ENCODE measurements at places on chromosomes 2 and 18.

DNA sequence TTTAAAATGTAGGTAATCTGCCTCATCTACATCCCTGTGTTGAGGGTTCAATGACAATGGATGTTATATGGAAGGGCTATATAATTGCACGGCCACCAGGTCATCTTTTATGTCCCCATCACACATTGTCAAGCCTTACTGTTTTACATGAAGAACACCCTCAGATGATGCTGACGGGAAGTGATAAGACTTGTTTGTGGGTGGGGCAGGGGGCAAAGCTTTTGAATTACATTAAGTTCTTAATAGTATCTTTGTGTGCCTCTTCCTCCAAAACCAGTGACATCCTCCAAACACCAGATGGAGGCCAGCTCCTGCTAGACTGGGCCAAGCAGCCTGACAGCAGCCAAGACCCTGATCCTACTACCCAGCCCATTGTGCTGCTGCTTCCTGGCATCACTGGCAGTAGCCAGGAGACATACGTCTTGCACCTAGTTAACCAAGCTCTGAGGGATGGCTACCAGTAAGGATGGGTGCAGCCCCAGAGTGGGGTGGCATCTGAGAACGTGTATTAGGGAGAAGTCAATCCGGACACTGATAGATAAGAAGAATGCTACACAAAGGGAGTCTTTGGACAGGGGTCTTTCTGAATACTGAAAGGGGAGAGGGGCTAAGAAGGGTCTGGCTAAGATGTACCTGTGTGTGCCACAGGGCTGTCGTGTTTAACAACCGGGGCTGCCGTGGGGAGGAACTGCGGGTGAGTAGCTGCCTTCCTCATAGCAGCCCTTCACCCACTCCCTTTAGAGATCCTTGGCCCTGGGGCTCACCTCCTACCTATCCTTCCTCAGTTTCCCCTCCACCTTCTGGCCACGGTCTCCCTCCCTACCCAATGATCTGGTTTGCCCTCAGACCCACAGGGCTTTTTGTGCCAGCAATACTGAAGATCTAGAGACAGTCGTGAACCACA, 5.3 kb downstream of the ABHD1 start:
- DNase-seq: no peak

DNA sequence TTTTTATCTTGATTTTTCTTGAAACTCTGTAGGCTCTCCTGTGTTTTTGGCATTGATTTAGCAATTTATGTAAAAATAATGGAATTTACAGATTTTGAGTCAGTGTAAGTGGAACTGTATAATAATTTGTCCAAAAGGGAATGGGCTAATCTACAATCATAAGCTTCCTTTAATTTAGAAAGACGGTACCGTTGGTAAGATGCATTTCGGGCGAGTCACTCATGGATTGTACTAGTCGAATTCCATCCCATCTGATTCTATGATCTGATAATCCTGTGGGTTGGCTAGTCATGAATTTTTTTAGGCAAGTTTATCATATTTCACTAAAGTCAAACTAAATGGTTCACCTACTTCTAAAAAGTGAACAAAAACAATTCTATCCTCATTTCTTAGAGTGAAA, 133.4 kb downstream of the ZNF407 start:
- DNase-seq: no peak

DNA sequence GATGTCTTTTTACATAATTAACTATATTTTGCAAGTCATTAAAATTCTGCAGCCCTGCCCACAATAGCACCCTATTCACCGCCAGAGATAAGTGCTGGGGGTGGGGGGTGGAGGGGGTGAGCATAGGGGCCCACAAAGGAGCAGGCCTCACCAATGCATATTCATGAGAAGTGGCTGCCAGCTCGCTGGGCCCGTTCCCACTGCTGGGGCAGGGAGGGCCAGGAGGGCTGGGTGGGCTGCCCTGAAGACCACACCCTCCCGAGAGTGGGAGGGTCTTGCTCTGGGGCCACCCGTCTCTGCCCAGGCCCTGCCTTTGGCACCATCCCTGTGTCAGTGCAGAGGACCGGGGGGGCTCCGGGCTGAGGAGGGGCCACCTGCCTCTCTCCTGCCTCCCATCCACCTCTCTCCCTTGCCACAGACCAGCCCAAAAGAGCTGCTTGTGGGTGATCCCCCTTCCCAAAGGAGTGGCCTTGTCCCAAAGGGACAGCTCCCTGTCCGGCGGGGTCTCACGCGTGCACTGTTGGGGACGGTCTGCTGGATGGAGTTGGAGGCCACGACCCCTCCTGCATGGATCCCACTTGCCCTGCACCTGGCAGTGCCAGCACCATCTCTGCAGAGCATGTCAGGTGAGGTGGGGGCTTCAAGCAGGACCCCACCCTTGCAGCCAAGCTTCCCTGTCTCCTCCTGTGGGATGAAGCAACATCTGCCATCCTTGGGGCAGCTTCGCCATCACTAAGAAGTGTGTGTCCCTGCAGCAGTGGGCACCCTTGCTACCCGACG, 138.8 kb upstream of the GPC1 start:
- DNase-seq: no peak

DNA sequence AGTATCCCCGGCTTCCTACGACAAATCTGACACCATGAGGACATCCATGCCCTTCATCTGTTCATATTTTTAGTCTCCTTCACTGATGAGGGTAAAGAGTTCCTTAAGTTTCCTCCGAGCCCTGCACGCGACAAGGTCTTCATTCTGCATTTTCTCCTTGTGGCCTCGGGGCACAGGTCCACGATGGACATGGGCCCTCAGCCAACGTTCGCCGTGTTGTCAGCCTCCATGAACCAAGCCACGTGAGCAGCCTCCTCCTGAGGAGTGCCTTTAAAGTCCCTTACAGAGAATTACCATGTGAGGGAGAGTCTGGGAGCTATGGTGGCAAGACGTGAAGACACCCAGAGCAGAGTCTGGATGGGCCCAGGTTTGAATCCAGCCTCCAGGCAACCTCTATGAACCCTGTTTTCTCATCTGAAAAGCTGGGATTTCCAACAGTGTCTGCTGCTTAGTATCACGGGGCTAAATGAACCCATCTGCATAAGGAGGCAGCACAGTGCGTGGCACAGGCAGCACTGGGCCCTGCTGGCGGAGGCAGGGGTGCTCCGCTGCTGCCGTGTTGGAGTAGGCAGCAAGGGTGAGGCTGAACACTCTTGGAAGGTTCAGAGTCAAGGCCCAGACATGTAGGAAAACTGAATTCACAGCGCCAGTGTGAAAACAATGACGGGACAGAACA, 54.1 kb downstream of the EIPR1 start:
- no peak for DNase-seq

DNA sequence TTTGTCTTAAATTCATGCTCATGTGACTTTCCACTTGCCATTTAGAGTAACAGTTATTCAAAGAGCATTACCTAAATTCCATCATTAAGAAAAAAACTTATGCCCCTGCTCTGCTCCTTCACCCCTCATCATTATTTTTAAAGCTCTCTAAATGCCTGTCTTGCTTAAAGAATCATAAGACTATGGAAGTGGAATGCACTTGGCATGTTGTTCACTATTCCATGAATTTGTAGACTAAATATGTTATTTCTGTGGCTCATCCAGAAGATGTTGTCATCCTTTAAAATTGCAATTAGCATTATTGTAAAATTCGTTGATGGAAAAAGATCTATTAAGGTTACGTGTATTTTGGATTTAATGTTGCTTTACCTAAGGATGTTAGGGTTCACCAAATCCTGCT, 61.8 kb downstream of the FMNL2 start:
- no peak for DNase-seq

DNA sequence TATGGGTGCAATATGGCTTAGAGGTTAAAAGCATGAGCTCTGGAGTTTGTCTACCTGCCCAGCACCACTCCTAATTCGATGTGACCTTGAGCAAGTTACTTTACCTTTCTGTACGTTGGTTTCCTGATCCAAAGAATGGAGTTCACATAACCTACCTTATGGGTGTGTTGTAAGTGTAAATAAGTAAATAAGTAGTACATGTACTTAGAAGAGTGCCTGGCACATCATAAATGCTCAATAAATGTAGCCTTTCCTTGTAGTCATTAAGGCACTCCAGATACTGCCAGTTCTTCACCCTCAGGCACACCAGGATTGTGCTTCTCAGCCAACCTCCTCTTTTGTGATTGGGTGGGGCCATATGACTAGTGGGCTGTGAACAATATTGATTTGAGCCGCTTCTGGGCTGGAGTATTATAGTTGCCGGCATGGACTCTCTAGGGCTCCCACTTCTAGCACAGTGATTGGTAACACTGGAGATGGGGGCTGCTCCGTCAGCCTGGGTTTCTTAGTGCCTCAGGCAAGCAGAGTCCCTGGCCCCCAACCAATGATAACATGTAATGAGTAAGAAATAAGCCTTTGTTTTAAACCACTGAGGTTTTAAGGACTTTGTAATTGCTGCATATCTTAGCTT, 101.7 kb upstream of the NOSTRIN start:
- DNase-seq: no peak

GRCh38 chr2:235551965-235552364, 58.1 kb downstream of the AGAP1 start:
- DNase-seq: no peak

- no peak for DNase-seq
Measured at GRCh38 chr2:63817382-63817781, 24.3 kb upstream of the UGP2 start.

- no peak for DNase-seq
Measured at GRCh38 chr18:58893388-58894099, 28.9 kb downstream of the ZNF532 start.

DNA sequence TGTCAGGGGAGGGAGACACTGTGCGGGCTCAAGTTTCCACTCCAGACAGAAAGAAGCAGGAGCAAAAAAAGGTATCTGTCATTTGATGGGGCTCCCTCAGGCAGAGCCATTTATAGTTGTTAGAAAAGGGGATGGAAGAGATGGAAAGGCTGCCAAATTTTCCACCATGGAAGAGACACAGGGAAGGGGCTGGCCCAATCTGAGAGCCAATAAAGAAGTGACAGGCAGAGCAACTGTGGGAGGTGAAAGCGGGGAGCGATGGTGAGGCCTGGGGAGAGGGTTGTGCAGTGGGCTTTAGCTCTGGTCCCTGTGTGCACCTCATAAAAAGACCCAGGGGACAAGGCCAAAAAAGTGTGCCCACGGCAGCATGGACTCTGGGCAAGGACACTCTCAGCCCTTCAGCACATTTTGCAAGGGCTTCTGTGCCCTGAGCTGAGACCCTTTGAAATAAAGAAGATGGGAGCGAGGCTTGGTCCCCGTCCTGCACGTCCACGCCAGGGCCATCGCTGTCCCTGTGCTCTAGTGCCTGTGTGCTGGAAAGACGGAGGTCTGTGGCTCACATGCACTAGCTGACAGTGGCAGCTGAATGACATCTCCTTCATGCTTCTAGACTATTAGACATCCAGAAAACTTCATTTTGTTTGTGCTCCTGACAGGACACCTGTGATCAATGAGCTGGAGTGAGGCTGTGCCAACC, 456.7 kb upstream of the HS6ST1 start:
- no peak for DNase-seq

DNA sequence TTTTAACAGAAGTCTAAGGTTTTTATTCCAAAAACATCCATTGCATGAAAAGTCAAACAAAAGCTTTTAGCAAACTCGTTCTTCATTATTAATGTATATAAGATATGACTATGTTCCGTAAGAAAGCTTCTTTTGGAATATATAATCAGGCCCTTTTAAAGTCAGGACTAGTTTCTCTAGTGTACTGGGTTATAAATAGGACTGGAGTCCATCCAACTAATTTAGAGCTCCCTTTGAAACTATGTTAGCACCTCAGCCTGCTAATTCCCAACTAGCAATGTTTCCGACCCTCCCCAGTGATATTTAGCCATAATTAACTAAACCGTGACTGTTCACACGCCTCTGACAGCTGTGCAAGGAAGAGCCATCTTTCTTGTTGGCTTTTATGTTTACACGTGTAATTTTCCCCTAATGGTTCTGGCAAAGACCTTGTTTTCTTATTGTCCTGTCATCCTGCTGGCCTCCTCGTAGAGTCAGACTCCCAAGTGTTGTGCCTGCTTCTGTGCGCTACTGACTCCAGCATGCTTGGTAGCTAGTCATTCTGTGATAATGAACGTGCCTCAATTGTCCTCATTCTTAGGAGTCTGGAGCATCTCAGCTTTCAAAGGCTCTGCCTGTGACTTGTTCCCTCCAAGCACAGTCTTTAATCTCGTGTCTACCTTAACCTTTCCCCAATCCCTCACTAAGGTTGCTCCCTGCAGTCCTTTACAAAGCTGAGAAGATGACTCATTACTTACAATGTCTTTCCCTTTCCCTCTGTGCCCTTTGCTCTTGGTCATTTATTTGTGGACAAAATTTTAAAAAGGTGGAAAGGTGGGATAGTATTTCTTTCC, 172.2 kb upstream of the RASGRP3 start:
- no peak for DNase-seq

DNA sequence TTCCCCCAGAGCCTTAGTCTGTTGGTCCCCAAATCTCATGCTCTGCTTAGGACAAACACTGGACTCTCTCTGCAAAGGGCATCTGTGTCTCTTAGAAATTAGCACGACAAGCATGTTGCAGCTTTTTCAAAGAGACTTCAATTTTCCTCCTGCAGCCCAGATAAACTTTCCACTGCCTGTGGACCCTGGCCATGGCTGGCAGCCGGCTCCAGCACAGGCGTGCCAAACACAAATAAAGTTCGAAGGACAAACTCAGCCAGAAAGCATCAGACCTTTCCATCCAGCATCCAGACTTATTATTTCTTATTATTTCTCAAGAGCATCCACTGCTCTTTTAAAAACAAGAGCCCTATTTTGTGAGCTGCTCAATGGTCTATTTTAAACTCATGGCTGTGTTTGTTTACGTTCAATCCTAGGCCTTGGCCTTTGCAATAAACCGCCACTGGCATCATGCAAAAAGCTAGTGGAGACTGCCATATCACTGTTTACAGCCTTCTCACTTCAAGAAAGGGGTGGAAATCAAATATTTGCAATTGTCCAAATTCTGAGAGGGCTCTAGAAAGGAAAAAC, 300.8 kb downstream of the BCL11A start:
- DNase-seq: no peak

DNA sequence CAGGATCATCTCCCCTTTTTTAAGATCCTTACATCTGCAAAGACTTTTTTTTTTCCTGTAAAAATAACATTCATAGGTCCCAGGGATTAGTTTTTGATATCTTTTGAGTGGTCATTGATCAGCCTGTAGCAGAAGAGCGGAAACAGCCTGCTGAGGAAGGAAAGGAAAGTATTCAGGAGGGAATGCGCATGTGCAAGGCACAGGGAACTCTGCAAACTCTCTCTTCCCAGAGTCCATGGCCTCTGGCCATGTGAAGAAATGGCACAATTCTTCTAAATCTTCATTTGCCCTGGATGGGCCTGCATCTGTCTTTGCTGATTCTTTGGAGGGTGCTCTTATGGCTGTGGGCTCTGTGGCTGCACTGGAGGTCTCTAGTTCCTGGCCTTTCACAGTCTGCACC, 60.1 kb upstream of the SKOR2 start:
- DNase-seq: no peak

- DNase-seq: no peak
Measured at GRCh38 chr2:214630402-214631045, 179.0 kb downstream of the BARD1 start.

DNA sequence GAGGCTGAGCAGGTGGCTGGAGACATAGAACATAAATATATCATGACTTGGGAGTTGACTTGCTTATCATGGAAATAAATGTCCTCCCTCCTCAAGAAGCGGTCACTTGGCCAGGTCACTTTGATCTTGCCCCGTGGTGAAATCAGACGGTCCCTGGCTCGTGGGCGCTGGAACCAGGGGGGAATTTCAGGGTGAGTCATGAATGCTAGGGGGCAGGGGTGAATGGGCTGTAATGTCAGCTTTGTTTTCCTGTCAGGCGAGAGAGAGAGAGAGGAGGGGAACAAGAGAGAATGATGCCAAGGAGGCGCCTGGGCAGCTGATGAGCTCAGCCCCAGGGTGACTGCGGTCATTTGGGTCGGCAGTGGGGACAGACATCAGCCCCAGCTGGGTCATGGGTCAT, 47.7 kb downstream of the RRM2 start:
- DNase-seq: no peak

GRCh38 chr2:10239561-10239967, 63.1 kb upstream of the HPCAL1 start:
- DNase-seq: no peak
